Osteocyte (in vitro differentiated cells): ENCODE measurements at places on chromosomes 7 and 10. TPM values are rescaled to one million over a fixed set of nuclear protein-coding genes. Genes with fewer than 3 reads are reported as not detected.

DNA sequence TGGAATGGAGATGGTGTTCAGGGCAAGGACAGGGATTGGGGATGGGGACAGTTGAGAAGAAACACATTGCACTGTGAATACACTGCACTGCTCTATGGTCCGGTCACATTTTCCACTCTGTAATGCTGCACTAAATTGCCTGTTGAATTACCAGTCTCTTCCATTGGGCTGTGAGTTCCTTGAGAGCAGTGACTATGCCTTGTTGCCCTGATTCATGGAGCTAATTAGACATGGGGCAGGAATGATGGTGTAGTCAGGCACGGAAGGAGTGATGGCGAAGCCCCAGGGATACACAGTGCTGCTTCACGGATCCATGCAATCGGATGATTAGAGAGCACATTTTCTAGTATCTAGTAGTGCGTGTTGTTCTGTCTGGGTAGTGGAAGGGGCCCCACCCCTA lies 25.4 kb upstream of the GPAM start:
- no peak overlapping the region for H3K27ac ChIP-seq
- H3K36me3 ChIP-seq, result no peaks in the 10 kb centered on the region
- H3K4me3 ChIP-seq, result no peak overlapping the region
- no peaks in the 10 kb centered on the region for H3K4me1 ChIP-seq

- peaks cover 17% of the 10 kb centered on the region for H3K4me1 ChIP-seq
- no peaks in the 10 kb centered on the region for H3K36me3 ChIP-seq
- H3K27ac ChIP-seq, result no peak overlapping the region
- H3K4me3 ChIP-seq, result peak overlapping the region; percentile 47
- peaks cover 21% of the 10 kb centered on the region for H3K27me3 ChIP-seq
- DNase-seq, result peak; percentile 92
Observed at GRCh38 chr10:101050208-101051069, 11.3 kb upstream of the KAZALD1 start.

The SNX13 gene
- 48.7 and 49.5 TPM in 2 replicates for total RNA-seq

GRCh38 chr10:61404751-61405150 lies 48.4 kb downstream of the TMEM26 start:
- H3K27me3 ChIP-seq, result peaks cover 6% of the 10 kb centered on the region
- no peaks in the 10 kb centered on the region for H3K36me3 ChIP-seq
- no peak overlapping the region for H3K27ac ChIP-seq

DNA sequence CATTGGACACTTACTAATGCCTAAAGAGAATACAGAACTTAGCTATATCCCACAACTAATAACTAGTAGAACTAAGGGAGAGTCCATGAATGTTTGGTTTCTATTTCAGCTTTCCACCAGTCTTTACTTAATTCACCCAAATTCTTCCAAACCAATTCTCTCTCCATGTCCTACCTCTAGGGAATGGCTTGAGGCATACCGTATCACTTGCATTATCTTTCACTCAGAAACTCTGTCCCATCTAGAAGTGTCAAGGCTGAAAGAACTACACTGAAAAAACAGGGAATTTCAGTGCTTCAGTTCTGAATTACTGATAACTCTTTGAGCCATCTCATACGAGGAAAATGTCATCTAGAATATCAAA lies 758 bp downstream of the TMEM168 start:
- H3K4me1 ChIP-seq, result peaks cover 19% of the 10 kb centered on the region
- peak overlapping the region; percentile 87 for H3K4me3 ChIP-seq
- H3K36me3 ChIP-seq, result peaks cover 5% of the 10 kb centered on the region
- no peak for DNase-seq

The VTI1A gene
- 26.3 and 29.1 TPM in 2 replicates for total RNA-seq

DNA sequence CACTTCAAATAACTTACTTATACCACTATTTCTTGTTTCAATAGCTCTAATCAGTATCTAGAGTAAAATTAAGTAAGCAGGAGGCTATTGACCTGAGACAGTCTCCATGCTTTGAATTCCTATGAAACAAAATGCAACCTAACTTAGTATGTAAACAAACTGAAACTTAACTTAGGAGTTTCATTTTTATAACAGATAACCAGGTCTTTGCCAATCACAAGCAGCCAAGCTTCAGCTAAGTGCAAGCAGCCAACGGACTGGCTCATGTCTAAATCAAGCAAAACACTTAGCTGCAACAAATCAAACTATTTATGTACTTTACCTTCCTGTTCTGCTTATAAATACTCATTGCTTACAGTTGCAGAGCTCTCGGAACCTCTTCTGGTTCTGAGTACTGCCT lies 4.4 kb upstream of the GSTK1 start:
- H3K27ac ChIP-seq, result no peak overlapping the region
- DNase-seq, result no peak
- peaks cover 6% of the 10 kb centered on the region for H3K36me3 ChIP-seq
- H3K4me3 ChIP-seq, result no peak overlapping the region
- peaks cover 7% of the 10 kb centered on the region for H3K4me1 ChIP-seq
- H3K27me3 ChIP-seq, result no peaks in the 10 kb centered on the region

GRCh38 chr10:119931871-119932270 lies 39.3 kb downstream of the SEC23IP start:
- H3K36me3 ChIP-seq, result peaks cover 49% of the 10 kb centered on the region
- no peak for DNase-seq
- H3K4me3 ChIP-seq, result no peak overlapping the region
- no peaks in the 10 kb centered on the region for H3K27me3 ChIP-seq
- H3K4me1 ChIP-seq, result peaks cover 3% of the 10 kb centered on the region

The UPK3BL2 gene
- total RNA-seq, result 7.9 and 11.0 TPM in 2 replicates

The TWIST1 gene
- 53.4 and 58.4 TPM in 2 replicates for total RNA-seq

The FXYD4 gene
- not detected in 2 replicates for total RNA-seq

- H3K4me3 ChIP-seq, result peak overlapping the region; percentile 78
- H3K4me1 ChIP-seq, result peaks cover 13% of the 10 kb centered on the region
- no peak overlapping the region for H3K27ac ChIP-seq
Observed at GRCh38 chr10:27258838-27259812, 18.5 kb upstream of the ACBD5 start.

DNA sequence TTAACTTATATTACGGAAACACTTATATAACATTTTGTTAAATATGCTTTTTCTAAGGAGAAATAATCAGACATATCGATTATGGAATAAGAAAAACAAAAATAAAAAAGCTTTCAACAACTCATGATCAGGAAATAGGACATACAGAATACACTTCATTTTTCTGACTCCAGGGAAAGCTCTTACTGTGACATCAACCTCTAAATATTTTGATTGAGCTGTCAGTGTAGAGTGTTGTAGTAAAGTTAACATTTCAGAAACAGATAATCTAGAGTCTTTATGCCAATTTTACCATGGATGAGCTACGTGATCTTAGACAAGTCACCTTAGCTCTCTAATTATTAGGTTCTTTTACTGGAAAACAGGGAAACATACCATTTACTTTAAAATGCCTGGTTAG lies 218.9 kb upstream of the SORCS1 start:
- H3K27ac ChIP-seq, result no peak overlapping the region
- DNase-seq, result no peak
- no peaks in the 10 kb centered on the region for H3K4me1 ChIP-seq
- no peak overlapping the region for H3K4me3 ChIP-seq
- H3K27me3 ChIP-seq, result no peaks in the 10 kb centered on the region

DNA sequence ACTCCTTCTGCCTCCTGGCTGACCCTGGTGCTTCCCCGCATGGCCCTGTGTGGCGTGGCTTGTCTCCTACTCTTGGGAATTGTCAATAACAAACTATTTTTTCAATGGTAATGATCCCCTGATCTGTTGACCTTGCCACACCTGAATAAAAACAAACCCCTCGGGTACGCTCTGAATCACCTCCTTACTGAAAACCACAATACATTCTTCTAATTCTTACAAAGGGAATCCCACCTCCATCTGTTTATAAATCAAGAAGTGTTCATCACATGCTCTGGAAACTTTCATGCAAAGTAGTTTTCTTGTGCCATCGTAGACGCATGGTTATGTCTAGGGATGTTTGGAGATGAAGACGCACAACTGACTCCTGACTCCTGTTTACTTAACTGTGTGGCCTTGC lies 245.8 kb downstream of the FRMD4A start:
- peaks cover 31% of the 10 kb centered on the region for H3K4me1 ChIP-seq
- peaks cover 46% of the 10 kb centered on the region for H3K36me3 ChIP-seq
- no peaks in the 10 kb centered on the region for H3K27me3 ChIP-seq
- no peak overlapping the region for H3K4me3 ChIP-seq

DNA sequence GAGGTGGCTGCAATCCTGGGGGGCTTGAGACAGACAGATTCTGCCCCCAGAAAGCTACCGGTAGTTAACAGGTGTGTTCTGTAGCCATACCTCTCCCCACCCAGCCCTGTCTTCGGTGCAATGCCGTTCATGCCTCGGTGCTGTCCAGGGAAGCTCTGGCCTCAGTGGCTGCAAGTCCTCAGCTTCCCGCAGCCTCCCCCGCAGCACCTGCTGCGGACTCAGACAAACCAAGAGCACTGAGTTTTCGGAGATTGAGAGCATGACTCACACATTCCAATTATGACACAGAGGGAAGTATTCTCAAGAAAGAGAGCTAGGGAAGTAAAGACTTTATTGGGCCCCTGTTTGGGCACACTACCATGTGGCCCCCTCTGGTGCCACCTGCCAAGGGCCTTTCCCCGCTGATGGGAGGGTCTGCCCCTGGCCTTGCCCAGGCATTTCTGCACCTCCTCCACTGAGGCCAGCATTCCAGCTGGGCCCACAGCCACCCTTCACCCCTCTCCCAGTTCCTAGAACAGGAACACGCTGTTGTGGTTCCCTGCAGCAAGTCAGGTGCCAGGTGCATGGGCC lies 30.2 kb upstream of the EZH2 start:
- H3K4me1 ChIP-seq, result peaks cover 24% of the 10 kb centered on the region
- peak overlapping the region; percentile 27 for H3K27ac ChIP-seq
- no peaks in the 10 kb centered on the region for H3K36me3 ChIP-seq
- H3K4me3 ChIP-seq, result no peak overlapping the region
- H3K27me3 ChIP-seq, result peaks cover 9% of the 10 kb centered on the region

The GNG11 gene
- 49.6 and 49.7 TPM in 2 replicates for total RNA-seq

The EPHB6 gene
- total RNA-seq, result 13.7 and 14.7 TPM in 2 replicates

DNA sequence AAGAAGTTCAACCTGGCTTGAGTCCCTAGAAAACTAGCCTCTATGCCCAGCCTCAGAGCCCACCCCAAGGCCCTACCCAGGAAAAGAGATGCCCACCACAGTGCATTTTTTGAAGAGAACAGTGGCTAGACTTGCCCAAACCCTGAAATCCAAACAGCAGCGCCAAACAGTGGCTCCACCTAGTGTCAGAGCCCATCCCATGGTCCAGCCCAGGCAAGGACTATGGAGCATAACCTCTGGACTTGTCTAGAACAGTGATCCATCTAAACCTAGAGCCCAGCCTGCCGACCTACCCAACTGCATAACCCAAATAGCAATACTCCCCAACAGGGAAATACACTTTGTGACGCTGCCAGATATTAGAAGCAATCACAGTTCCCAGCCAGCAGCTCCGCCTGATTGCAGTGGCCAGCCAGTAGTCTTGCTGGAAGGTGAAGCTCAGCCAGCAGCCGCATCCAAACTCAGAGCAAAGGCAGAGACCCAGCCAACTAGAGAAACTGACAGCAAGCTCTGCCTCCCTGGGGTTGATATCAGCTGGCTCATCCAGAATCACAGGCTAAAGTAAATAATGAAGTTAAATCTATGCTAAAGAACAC lies 44.5 kb downstream of the HBP1 start:
- peaks cover 29% of the 10 kb centered on the region for H3K36me3 ChIP-seq
- no peak overlapping the region for H3K27ac ChIP-seq
- no peak overlapping the region for H3K4me3 ChIP-seq
- H3K4me1 ChIP-seq, result peaks cover 11% of the 10 kb centered on the region

The GNGT1 gene
- total RNA-seq, result not detected in 2 replicates

DNA sequence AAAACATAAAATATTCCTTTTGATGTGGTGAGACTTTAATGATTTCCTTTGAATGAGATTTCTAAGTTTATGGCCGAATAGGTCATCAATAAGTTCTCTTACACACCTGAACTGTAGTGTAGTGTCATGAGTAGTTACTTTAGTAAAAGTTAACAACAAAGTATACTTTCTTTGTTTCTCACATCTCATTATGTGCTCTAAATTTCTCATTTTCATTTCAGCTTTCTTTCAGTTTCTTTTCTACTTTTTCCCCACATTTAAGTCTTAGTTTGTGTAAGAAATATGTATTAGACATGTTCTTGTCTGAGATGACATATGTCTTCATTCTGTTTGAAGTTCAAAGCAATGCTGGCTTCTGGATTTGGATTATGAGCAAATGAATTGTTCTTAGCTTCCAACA lies 348.1 kb downstream of the ANKRD7 start:
- H3K27ac ChIP-seq, result no peak overlapping the region
- DNase-seq, result no peak
- H3K4me1 ChIP-seq, result no peaks in the 10 kb centered on the region
- H3K27me3 ChIP-seq, result no peaks in the 10 kb centered on the region
- H3K36me3 ChIP-seq, result no peaks in the 10 kb centered on the region

DNA sequence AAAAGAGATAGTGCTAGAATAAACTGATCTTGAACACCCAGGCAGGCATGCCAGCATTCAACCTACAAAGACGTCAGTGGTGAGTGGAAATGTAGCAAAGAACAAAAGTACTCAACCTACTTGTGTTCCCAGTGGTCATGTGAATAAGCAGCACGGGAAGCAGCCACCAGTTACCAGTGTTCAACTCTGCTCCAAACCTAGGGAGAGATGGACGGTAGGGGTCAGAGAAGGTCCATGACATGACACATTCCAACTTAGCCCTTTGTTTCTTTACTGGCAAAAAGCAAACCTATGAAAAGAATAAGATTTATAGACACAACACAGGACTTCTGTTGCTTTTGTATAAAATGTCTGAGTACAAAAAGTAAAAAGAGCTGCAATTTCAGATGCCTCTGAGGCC lies 511.4 kb downstream of the XPNPEP1 start:
- no peak overlapping the region for H3K27ac ChIP-seq
- DNase-seq, result no peak
- H3K4me1 ChIP-seq, result no peaks in the 10 kb centered on the region

The CYP3A4 gene
- not detected in 2 replicates for total RNA-seq

The TAS2R5 gene
- total RNA-seq, result 3.1 and 3.2 TPM in 2 replicates

The PRKCQ gene
- total RNA-seq, result 0.11 TPM in 1 of 2 replicates, not detected in the other

- DNase-seq, result no peak
- H3K27ac ChIP-seq, result peak overlapping the region; percentile 36
- H3K4me1 ChIP-seq, result peaks cover 52% of the 10 kb centered on the region
- no peaks in the 10 kb centered on the region for H3K27me3 ChIP-seq
- H3K4me3 ChIP-seq, result no peak overlapping the region
Observed at GRCh38 chr7:96837593-96837992, 127.9 kb upstream of the SEM1 start.
